Osteoblast (primary cell): ENCODE measurements at places on chromosomes 4 and X.

DNA sequence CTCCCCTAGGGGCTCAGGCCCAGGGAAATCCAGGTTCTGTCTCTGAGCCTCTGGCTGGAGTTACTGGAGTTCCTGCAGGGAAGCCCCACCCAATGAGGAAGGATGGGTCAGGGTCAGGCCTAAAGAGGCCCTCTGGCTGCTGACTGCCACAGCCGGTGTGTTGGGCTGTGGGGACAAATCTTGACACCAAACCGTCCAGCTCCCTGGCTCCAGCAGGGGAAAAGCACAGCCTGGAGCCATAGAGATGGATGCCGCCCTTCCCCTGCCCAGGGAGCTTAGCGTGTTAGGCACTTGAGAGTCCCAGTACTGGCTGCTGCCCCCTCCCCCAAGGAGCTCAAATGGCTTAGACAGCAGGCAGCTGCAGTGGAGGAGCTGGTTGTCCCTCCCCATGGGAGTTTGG, 321.3 kb upstream of the LCORL start:
- no peak for DNase-seq

- no peak for DNase-seq
These were observed 654.0 kb upstream of the ATOH1 start for GRCh38 chr4:93174598-93174997.

GRCh38 chrX:47643926-47644325, 6.4 kb downstream of the ELK1 start:
- no peak for DNase-seq

DNA sequence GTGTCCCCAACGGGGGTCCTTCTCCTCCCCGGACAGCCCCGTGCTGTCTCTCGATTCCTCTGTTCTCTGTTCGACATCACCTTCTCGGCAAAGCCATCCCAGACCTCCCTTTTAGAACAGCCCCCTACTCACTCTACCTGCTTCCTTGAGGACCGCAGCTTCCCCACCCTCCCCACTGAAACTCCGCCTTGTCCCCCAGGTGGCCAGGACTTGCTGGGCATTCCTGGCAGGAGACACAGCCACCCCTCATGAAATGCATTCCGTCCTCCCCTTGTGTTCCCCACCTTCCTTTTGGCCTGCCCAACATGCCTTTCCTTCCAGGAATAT, 34.8 kb upstream of the GPR78 start:
- DNase-seq, result no peak

- no peak for DNase-seq
These were observed 21.3 kb downstream of the ADGRG4 start for GRCh38 chrX:136322064-136322463.

DNA sequence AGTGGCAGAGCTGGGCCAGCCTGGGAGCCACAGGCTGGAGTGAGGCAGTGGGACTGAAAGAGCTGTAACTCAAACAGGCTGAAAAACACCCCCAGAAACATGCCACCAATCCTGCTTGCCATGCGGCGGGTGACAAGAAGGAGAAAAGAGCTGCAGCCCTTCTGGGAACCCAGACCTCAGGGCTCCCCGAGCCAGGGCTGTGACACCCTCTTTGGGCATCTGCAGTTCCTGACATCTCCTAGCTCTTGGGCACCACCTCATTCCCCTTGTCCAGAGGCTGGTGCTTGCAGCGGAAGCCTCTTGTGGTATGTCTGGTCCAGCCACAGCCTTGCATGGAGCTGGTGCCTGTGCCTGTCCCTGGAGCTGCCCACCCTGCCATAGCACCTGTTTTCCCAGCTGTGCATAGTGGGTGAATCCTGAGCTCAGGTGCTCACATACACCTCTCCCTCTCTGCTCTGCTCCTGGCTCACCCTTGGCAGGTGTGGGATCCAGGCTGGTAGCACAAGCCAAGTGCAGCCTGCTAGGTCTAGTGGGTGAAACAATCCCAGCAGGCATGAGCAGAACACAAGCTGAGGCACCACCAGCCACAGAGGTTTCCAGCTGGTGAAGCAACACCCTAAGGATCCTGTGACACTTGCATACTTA, 149.0 kb downstream of the CXXC4 start:
- DNase-seq, result no peak

DNA sequence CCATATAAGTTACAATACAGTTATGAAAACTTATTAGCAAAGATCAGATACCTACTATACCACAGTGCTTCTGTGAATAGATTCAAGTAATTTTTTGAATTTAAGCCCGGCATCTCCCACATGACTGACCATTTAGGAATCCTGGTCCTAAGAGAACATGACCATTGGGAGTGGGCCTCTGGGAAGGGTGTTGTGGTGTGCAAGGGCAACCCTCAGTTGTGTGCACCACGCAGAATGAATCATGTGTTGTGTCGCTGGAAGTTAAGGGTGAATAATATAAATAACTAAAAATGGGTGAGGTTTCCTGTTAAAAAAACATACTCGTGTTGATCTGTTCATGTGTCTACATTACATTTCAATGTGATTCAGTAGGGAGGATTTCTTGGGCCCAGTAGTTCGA, 15.5 kb downstream of the CPE start:
- DNase-seq, result peak; percentile 59

- no peak for DNase-seq
These were observed 39.9 kb downstream of the PSAPL1 start for GRCh38 chr4:7394681-7395451.

DNA sequence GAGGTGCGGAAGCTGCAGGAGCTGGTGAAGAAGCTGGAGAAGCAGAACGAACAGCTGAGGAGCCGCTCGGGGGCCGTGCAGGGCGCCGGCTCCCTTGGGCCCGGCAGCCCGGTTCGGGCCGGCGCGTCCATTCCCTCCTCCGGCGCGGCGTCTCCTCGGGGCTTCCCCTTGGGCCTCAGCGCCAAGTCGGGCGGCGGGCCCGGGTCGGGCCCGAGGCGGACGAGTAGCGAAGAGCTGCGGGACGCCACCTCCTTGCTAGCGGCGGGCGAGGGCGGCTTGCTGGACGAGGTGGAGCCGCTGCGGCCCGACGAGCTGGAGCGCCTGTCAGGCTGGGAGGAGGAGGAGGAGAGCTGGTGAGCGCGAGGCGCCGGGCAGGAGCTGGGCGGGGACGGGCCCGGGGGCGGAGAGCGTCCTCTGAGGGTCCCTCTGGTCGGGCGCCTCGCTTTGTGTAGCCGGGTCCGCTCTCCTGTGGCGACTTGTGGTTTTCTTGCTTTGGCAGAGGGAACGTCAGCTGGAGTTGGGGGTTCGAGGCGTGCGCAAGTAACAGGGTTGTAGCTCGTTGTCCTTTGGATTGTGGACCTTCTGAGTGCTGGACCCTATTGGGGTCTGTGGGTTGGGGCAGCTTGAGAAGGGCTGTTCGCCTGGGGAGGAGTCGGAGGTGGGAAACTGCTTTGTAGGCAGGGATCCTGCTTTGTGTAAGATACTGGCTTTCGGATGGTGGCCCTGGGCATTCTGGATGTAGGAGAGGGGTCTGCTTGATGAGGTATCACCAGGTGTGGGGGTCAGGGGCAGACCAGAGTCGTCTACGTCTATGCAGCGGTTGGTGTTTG, 662 bp downstream of the SLAIN2 start:
- DNase-seq, result peak; percentile 82

DNA sequence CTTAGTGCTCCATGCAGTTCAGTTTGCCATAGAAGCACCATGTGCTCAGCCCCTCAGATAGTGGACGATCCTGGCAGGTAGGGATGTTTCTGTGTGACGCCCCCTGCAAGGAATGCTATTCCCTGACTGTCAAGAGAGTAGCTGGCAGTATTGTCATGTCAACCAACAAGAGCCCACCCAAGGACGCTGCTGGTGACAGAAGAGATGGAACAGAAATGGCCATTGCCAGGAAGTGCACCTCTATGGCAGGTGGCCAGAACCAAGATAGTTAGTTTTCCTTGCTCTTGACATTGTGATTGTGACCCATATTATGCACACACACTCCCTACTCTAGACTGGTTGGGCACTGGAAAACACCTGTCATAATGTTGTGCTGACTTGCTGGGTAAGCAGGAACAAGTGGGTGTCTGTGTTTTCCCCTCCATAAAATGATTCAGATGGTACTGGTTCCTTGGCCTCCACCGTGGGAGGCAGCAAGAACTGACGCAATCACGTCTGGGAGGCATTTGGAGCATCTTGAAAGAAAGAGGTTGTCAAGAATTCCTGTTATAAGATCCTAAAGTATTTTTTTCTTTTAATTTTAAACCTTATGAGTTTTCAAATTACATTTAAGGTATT, 507.9 kb downstream of the MID1IP1 start:
- no peak for DNase-seq
